ENCODE measurements at places on chromosomes 12 and 14.

DNA sequence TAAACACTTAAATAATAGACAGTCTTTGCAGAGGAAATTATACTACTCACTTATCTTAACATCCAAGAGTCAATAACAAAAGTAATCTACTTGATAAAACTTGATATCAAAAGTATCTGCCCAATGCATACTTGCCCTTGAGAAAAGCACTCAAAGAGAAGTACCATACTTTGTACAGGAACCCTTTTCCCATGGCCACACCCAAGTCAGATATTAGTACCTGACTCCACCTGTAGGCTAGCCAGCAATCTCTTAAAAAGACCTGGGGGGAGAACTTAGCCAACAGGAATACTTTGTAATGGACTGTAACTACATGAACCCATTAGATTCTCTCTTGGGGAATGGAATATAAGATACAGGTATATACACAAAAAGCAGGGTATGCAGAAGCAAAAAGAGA is 99.6 kb upstream of the HECTD1 start:
- no peak for DNase-seq

DNA sequence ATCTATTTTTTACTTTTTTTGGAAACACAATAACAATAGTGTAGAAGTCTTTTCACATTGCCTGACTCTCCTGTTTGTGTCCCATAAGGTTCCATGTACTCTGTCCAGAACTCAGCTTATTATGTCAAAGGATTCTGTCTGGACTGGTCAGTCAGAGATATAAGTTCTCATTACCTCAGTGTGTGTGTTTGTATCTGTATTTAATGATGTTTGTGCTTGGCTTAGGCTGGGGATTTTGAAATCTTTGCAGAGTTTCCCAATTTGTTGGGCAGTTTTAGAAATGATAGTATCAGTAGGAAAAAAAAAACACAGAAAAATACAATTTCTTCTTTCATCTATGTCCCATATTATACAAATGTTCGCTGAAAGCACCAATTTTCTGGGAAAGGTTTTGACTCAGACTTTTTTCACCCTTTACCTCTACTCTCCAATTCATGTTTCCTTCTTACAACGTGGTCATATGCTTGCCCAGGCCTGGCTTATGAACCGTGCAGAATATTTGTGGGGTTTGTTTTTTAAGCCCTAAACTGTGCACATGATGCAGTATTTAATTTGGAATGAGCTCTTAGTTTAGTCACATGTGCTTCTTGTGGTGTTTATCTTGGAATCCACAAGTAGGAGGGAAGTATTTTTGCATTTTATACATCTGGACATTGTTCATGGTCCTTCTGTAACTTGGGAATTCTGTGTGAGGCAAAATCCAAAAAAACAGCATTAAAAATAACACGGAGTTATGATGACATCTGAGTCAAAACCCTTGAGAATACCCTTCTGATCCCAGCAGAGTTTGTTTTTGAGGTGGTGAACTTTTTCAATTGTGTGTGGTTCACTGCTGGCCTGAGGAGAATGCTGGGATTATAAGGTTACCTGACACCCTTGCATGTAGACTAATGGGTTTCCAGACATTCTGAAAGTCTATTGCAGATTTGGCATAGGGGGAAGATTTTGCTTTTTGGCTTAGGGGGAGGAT is 121.2 kb downstream of the RAD51B start:
- DNase-seq = no peak

- DNase-seq = no peak
Observed at GRCh38 chr14:102726191-102726949, 50.9 kb upstream of the TRAF3 start.

DNA sequence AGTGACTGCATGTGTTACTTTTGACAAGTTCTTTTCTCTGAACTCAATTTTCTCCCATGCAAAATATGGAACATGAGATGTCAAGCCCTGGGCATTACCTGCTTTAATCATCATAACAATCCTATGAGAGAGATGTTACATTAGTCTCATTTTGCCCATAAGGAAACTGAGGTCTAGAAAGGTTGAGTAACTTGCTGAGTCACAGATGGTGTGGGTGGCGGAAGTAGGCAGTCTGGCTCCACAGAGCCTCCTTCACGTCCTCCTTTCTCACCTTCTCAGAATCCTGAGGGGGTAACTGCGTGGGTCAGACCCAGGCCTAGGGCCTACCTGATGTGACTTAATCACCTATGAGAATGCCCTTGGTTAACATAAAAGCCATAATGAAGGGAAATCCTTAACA is 50.7 kb downstream of the TMTC1 start:
- no peak for DNase-seq

- DNase-seq = no peak
Observed at GRCh38 chr12:51848841-51849735, 570 bp upstream of the FIGNL2 start.

- DNase-seq = no peak
Observed at GRCh38 chr12:109937371-109937770, 37.3 kb downstream of the TCHP start.

- no peak for DNase-seq
Observed at GRCh38 chr12:127205781-127206555, 1061.0 kb upstream of the TMEM132C start.

- DNase-seq = no peak
Observed at GRCh38 chr14:106308839-106309389, 782.5 kb downstream of the TMEM121 start.

- DNase-seq = no peak
Observed at GRCh38 chr12:24360461-24360860, 411.0 kb upstream of the SOX5 start.
